ENCODE measurements at places on chromosomes 6 and 20.

GRCh38 chr6:151252634-151253033 lies 12.9 kb downstream of the AKAP12 start:
- no peak overlapping the region for H3K4me3 ChIP-seq
- DNase-seq, result no peak
- H3K27ac ChIP-seq, result no peak overlapping the region
- H3K4me1 ChIP-seq, result peaks cover 3% of the 10 kb centered on the region

- H3K27ac ChIP-seq, result no peak overlapping the region
- peaks cover 2% of the 10 kb centered on the region for H3K4me1 ChIP-seq
- DNase-seq, result no peak
- H3K4me3 ChIP-seq, result no peak overlapping the region
These were observed 37.9 kb upstream of the SLC23A2 start for GRCh38 chr20:5039255-5039657.

DNA sequence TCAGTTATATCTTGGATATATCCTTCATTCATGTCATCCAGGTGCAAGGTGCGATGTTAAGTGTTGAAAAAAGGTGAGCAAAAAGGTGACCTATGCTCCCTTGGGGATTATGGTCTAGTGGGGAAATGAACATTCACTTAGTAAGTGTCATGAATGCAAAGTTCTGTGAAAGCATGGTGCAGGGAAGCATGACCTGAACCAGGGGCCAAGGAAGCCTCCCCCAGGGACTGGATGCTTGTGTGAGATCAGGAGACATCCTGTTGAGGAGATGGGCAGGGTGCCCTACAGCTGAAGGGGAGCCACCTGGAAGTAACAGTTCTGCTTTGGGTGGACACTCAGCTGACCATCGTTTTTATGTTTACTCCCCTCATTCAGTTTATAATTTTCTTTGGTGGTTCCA lies 179.5 kb downstream of the SYNDIG1 start:
- no peaks in the 10 kb centered on the region for H3K36me3 ChIP-seq
- DNase-seq, result no peak
- no peak overlapping the region for H3K27ac ChIP-seq
- H3K4me1 ChIP-seq, result no peaks in the 10 kb centered on the region
- H3K27me3 ChIP-seq, result no peaks in the 10 kb centered on the region
- H3K4me3 ChIP-seq, result no peak overlapping the region

DNA sequence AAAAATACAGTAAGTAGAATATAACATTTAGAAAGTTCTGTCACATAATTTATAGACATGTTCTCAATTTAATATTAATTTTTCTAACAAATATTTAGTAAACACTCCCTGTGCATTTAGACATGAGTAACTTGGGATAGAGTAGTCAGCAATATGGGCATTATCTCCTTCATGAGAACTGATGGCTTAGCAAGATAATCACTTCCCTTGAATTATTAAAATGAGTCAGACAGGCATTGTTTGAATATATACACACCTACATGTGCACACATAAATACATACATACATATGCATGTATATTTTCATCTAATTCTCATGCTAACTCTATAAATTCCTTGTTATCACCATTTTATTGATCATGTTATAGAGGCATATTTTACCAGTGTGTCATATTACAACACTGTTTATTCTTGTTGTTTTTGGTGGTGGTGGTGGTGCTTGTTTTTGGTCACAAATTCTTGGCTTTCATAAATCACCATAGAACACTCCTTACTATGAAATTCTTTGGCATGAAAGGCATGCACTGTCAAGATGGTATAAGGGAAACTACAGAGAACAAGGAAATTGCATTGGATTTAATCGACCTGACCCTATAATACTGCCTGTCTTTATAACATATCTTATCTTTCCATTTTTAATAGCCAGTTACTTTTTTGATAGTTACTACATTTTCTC lies 434.5 kb upstream of the MANEA start:
- H3K36me3 ChIP-seq, result no peaks in the 10 kb centered on the region
- H3K4me1 ChIP-seq, result no peaks in the 10 kb centered on the region
- H3K4me3 ChIP-seq, result no peak overlapping the region
- H3K27ac ChIP-seq, result no peak overlapping the region

GRCh38 chr6:127902933-127903332 lies 2.1 kb upstream of the THEMIS start:
- no peak overlapping the region for H3K4me3 ChIP-seq
- no peak overlapping the region for H3K27ac ChIP-seq
- no peak for DNase-seq
- H3K27me3 ChIP-seq, result no peaks in the 10 kb centered on the region

DNA sequence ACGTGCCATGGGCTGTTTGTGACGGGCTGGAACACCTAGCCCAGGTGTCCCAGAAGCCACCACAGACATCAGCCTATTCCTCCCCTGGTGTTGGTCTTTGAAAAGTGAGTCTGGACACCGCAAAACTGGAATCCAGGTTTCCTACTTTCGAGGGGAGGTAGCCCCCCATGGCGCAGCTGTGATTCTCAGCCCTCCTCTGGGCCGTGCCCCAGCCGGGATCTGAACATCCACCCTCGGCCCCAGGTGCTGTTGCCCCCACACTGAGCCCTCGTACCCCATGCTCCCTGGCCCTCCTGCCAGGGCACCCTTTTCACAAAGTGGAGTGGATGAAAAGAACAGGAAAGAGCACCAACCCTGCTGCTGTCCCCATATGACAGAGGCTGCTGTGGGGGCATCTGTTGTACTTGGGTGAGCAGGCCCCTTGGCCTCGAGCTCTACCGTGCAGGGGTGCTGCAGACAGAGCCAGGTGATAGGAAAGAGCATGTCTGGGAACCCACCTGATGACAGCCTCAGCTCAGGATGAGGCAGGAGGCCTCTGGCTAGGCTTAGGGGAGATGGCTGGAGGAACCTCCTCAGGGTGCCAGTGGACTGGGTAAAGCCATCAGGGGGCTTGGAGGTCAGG lies 18.8 kb upstream of the MAS1L start:
- H3K27ac ChIP-seq, result no peak overlapping the region
- no peaks in the 10 kb centered on the region for H3K27me3 ChIP-seq
- H3K4me3 ChIP-seq, result no peak overlapping the region
- H3K4me1 ChIP-seq, result peaks cover 11% of the 10 kb centered on the region
- DNase-seq, result no peak

DNA sequence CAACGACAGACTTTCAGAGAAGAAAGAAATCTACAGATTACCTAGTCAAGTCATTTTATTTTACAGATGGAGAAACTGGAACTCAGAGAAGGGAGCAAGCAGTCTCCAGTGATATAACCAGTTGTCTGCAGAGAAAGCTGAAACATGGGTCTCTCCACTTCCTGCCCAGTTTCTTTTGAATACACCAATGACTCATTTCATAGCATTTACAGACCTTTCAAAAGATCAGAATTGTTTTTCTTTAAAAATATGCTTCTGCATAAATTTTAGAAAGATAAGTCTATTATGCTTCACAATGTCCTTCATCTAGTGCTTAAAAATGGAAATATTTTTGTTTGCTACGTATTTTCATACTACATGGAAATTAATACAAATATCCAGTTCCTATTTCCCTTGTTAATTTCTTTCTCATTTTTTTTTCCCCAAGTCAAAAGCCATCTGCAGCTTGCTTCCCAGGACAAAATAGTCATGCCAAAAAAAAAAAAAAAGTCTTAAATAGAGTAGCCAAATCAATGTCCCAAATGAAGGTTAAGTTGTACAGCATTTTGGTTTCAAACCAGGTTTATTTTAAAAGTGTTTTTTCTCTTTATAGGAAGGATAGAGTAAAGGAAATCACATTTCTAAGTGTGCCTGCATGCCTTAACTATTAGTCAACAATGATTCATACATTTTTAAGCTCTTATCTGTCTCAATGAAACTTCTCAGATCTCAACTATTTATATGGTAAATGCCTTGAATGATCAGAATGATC lies 36.9 kb downstream of the ARHGAP18 start:
- DNase-seq, result no peak
- H3K36me3 ChIP-seq, result no peaks in the 10 kb centered on the region
- no peaks in the 10 kb centered on the region for H3K4me1 ChIP-seq
- H3K27me3 ChIP-seq, result no peaks in the 10 kb centered on the region
- H3K27ac ChIP-seq, result no peak overlapping the region

DNA sequence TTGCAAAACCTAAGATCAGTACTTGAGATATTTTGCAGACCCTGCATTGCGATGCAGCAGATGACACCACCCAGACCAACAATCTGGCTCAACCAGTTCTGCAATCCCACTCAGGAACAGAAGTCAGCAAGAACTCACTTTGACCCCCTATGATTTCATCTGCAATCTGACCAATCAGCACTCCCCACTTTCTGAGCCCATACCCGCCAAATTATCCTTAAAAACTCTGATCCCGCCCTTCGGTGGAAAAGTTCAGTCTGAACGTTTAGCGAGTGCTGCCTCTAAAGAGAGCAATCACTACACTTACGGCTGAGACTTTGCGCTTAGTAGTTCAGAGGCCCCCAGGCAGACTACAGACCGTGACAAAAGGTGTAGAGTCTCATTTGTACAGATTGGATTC lies 17.3 kb upstream of the KIAA1586 start:
- H3K36me3 ChIP-seq, result no peaks in the 10 kb centered on the region
- no peak overlapping the region for H3K4me3 ChIP-seq
- peaks cover 14% of the 10 kb centered on the region for H3K27me3 ChIP-seq
- DNase-seq, result no peak
- H3K27ac ChIP-seq, result no peak overlapping the region

DNA sequence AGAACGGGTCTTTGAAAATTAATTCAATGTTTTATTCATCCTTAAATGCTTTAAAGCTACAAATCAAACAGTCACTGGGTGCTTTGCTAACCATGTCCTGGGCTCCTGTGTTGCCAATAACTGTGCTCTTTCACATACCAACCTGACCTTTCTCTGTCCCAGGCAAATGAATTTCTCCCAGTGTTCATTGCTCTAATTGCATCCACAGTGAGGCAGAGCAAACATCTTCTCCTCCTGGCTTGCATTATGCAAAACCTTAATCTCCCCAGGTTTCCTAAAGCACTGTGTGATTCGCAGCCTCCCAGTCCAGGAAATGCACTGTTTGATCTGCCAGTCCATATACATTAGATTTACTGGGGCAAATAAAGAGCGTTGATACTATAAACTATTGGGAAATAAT lies 219.0 kb downstream of the PREX1 start:
- H3K4me1 ChIP-seq, result peaks cover 7% of the 10 kb centered on the region
- H3K27me3 ChIP-seq, result peaks cover 14% of the 10 kb centered on the region
- no peak overlapping the region for H3K27ac ChIP-seq
- no peak overlapping the region for H3K4me3 ChIP-seq

GRCh38 chr20:37382482-37383120 lies 36.7 kb downstream of the SRC start:
- no peak overlapping the region for H3K27ac ChIP-seq
- H3K4me3 ChIP-seq, result no peak overlapping the region
- H3K36me3 ChIP-seq, result peaks cover 23% of the 10 kb centered on the region
- no peak for DNase-seq

GRCh38 chr6:113347436-113347835 lies 509.7 kb upstream of the MARCKS start:
- no peak overlapping the region for H3K4me3 ChIP-seq
- H3K4me1 ChIP-seq, result no peaks in the 10 kb centered on the region
- no peak for DNase-seq
- no peaks in the 10 kb centered on the region for H3K36me3 ChIP-seq

- DNase-seq, result no peak
- H3K27me3 ChIP-seq, result peaks cover 12% of the 10 kb centered on the region
- H3K27ac ChIP-seq, result no peak overlapping the region
- no peak overlapping the region for H3K4me3 ChIP-seq
These were observed 48.1 kb downstream of the EBF4 start for GRCh38 chr20:2740702-2741101.

- H3K4me1 ChIP-seq, result peaks cover 12% of the 10 kb centered on the region
- H3K27ac ChIP-seq, result no peak overlapping the region
- no peaks in the 10 kb centered on the region for H3K27me3 ChIP-seq
- no peaks in the 10 kb centered on the region for H3K36me3 ChIP-seq
These were observed 40.2 kb upstream of the NEDD9 start for GRCh38 chr6:11272491-11273192.

DNA sequence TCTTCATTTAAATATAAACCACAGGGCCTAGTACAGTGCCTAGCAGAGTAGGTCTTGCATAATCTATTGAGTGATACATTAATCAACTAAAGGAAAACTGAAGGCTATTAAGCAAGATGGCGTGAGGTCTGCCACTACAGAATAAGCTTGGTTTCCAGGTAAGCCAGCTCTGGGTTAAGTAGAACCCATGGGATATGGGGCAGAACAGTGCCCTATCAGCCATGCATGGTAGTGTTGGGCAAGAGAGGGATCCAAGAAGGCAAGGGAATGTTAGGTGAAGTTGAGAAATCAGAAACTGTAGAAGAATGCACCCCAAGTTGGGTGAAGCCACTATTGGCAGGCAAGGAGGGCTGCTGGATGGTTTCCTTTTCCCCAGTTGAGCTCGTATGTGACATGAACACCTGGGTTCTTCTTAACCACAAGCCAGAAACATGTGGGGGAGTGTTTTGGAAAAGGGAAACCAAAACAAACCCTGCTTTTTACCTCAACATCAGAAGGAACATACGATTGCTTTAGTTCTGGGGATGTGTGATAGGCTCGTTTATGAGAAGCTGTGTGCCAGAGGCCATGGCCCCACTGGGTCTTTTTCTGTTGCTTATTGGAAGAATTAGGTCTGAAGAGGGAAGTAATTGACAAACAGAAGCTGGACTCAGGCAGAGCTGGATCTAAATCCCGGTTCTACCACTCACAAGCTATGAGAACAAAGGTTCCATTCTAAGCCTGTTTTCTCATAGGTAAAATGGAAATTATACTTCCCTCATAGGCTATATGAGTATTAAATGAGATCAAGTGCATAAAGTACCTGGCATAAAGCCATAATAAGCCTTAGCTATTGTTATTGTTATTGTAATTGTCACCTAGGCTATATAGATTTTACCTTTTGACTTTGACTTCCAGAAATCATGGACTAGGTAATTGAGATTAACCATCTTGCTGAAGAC lies 33.5 kb downstream of the NEDD9 start:
- peaks cover 52% of the 10 kb centered on the region for H3K4me1 ChIP-seq
- peaks cover 50% of the 10 kb centered on the region for H3K36me3 ChIP-seq
- H3K27me3 ChIP-seq, result no peaks in the 10 kb centered on the region
- H3K4me3 ChIP-seq, result no peak overlapping the region

GRCh38 chr6:138410972-138411880 lies 7.2 kb downstream of the HEBP2 start:
- H3K36me3 ChIP-seq, result peaks cover 36% of the 10 kb centered on the region
- peaks cover 3% of the 10 kb centered on the region for H3K4me1 ChIP-seq
- DNase-seq, result no peak
- no peak overlapping the region for H3K4me3 ChIP-seq

DNA sequence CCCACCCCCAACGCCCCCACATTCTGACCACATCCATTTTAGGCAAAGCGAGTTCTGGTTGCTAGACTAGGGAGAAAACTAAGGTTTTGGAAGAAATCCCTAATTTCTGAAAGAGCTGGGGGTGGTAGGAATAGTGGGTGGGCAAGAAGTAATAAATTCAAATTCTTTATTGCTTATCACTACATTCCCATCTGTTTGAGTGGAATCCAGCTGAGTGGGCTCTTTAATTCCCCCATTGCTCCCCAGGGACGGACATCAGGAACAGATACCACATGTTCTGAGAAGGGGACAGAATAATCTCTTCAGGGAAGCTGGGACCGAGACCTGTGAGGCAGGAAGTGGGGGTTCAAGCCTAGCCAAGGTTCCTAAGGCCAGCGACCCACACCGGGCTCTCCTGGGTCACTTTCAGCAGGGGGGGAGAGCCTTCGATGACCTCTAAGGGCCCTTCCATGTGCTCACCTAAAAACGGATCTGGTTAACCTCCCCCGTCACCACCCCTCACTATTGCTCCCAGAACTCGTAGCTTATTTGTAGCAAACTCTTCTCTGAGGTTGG lies 42.3 kb upstream of the MRPS10 start:
- peaks cover 5% of the 10 kb centered on the region for H3K4me1 ChIP-seq
- no peaks in the 10 kb centered on the region for H3K27me3 ChIP-seq
- H3K36me3 ChIP-seq, result peaks cover 6% of the 10 kb centered on the region
- no peak overlapping the region for H3K27ac ChIP-seq

GRCh38 chr6:123489589-123489988 lies 147.2 kb downstream of the TRDN start:
- no peaks in the 10 kb centered on the region for H3K36me3 ChIP-seq
- H3K27ac ChIP-seq, result no peak overlapping the region
- H3K27me3 ChIP-seq, result no peaks in the 10 kb centered on the region
- no peak overlapping the region for H3K4me3 ChIP-seq
- no peak for DNase-seq
- no peaks in the 10 kb centered on the region for H3K4me1 ChIP-seq
